LHCN-M2 (cell line): ENCODE measurements at places on chromosomes 5 and 9. TPM values are rescaled to one million over a fixed set of nuclear protein-coding genes. Genes with fewer than 3 reads are reported as not detected.

GRCh38 chr5:178279723-178280438 lies 47.3 kb upstream of the PHYKPL start:
- DNase-seq = peak; percentile 52

OBP2B gene
- total RNA-seq = not detected in 2 replicates

PCDHB6 gene
- 0.34 and 0.38 TPM in 2 replicates for total RNA-seq

- no peak for DNase-seq
These were observed 13.2 kb downstream of the DIPK1B start for GRCh38 chr9:136725612-136726011.

- DNase-seq = no peak
These were observed 11.8 kb upstream of the SEMA5A start for GRCh38 chr5:9557696-9558095.

ELAVL2 gene
- 4.4 and 7.5 TPM in 2 replicates for total RNA-seq

- no peak for DNase-seq
These were observed 286.4 kb downstream of the NTRK2 start for GRCh38 chr9:84955971-84956370.

DNA sequence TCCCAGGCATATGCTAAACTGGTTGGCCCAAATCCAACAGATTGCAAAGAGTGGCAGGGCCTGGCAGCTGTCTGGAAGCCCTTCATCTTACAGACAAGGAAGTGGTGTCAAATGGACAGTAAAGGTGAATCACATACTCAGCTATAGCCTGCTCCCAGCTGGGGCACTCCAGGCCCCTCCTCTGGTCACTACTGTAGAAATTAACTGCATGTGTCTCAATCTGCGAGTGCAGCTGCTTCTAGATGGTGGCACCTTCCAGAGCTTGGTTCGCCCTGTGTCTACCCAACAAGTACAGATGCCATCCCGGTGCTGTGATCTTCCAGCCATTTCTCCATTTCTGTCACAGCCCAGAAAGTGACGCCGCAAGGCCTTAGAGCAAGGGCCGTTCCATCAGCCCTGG lies 50.2 kb downstream of the OTULIN start:
- DNase-seq = peak; percentile 92

HTR4 gene
- 0.26 TPM in 1 of 2 replicates, not detected in the other for total RNA-seq

GARNL3 gene
- 1.2 and 1.3 TPM in 2 replicates for total RNA-seq

GRCh38 chr5:13957032-13957645 lies 12.7 kb upstream of the DNAH5 start:
- peak; percentile 67 for DNase-seq
